ENCODE measurements at places on chromosomes 4 and X.

- no peak for DNase-seq
Observed at GRCh38 chrX:111090458-111090857, 5.5 kb upstream of the PAK3 start.

DNA sequence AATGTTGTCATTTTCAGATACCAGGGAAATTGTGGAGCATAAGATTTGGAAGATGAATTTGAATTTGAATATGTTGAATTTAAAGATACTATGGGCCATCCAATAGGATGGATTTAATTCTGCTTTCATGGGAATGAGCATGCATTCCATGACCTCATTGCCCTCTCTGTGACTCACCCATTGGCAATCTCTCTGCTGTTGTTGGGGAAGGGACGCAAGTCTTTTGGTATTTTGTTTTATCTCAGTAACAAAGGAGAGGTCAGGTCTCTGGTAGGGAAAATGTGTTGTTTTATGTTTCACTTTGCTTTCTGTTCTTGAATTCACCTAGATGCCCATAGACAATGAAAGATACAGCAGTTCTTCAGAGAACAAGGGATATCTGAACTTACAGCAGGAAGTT is 42.1 kb upstream of the MAGEA4 start:
- DNase-seq: peak; percentile 67

DNA sequence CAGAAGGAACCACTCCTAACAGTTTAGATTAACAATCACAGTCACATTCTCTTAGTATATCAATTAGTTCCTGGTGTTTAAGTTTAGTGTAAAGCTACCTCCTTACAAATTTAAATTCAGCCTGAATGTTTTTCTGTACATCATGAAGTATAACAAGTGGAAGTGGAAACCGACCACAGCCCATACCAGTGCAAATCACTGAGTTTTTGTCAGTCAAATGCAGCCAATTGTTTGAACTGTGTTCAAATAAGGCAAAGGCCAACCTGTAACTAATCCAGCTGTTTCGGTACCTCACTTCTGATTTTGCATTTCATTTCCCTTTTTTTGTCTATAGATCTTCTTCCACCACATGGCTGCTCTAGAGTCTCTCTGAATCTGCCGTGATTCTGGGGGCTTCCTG is 1215.3 kb downstream of the PCDH18 start:
- DNase-seq: no peak

GRCh38 chr4:137534516-137534915 is 2.2 kb upstream of the PCDH18 start:
- DNase-seq: no peak

- DNase-seq: no peak
Observed at GRCh38 chr4:13903061-13903460, 275.5 kb upstream of the BOD1L1 start.

DNA sequence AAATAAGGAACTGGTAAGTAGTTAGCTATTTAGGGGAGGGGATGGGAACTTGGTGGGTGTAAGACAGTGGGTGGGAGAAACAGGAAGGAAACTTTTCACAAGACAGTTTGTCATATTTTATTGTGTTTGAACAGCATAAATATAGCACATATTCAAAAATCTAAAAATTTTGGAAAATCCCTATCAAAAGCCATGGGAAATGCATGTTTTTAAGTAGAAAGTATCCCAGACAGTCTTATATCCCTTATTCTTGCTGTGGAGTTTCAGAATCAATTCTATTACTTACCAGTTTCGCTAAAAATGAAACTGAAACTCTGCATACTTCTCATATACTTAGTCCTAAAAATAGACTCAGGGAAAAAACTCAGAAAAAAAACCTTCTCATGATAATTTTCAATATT is 22.3 kb upstream of the RASGEF1B start:
- no peak for DNase-seq

DNA sequence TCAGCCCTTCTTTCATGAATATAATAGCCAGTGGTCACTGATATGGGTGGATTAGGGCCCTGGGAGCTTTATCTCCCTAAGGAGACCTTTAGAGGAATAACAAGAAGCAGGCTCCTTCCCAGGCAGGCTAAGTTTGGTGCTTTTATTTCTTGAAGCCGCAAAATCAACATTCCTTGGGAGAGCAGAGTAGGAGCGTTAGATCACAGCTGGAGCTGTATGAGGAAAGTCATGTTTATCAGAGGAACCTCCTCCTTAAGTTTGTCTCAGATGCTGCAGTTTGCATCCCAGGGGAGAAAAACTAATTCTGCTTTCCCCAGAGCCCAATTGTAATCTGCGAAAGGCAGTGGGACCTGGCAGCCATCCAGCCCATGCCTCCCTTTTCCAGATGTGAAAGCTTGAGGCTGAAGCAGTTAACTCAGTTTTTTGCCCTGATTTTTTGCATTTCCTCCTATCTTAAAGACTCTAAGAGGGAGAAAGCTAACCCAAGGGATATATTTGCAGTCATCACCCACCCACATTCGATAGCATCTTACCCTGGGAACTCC is 186.0 kb upstream of the FRMPD4 start:
- DNase-seq: no peak

All from skeletal muscle cell (primary cell).